ENCODE measurements at places on chromosomes 6 and 20.
A peak's percentile ranks its signal among the peaks of the same experiment; 100 is the strongest.

GRCh38 chr6:3453413-3454272 is 3.2 kb downstream of the SLC22A23 start:
- DNase-seq, result no peak

- DNase-seq, result peak; percentile 30
Measured at GRCh38 chr20:51326201-51326819, 216.2 kb downstream of the NFATC2 start.

GRCh38 chr20:60669211-60669610 is 582.9 kb upstream of the CDH4 start:
- no peak for DNase-seq

GRCh38 chr6:156885562-156885961 is 108.4 kb downstream of the ARID1B start:
- no peak for DNase-seq

- no peak for DNase-seq
Measured at GRCh38 chr6:44264154-44265006, 971 bp downstream of the NFKBIE start.

GRCh38 chr20:3745686-3746173 is 13.2 kb downstream of the HSPA12B start:
- no peak for DNase-seq

DNA sequence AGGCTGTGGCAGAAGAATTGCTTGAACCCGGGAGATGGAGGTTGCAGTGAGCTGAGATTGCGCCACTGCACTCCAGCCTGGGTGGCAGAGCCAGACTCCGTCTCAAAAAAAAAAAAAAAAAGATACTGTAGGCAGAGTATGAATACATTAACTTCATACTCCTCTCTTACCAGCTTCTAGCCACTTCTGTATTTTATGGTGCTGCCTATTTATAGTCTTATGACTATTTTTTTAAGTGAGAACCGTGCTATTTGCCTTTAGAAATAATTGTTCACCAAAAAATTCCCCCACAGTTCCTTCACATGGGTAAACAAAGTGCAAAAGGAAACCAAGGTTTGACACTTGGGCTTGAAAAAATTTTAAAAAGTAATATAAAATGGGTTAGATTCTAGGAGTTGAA is 1.5 kb upstream of the SNRNP48 start:
- DNase-seq, result no peak

GRCh38 chr20:37989601-37990295 is 43.5 kb downstream of the TTI1 start:
- DNase-seq, result no peak

- no peak for DNase-seq
Measured at GRCh38 chr20:13396022-13396421, 174.9 kb downstream of the ISM1 start.

- DNase-seq, result no peak
Measured at GRCh38 chr6:150698391-150698790, 98.7 kb downstream of the PLEKHG1 start.

- DNase-seq, result no peak
Measured at GRCh38 chr20:53872561-53873229, 197.7 kb downstream of the BCAS1 start.

- DNase-seq, result no peak
Measured at GRCh38 chr20:63751471-63752271, 12.1 kb downstream of the SLC2A4RG start.

GRCh38 chr6:148608199-148608951 is 138.5 kb upstream of the UST start:
- no peak for DNase-seq

DNA sequence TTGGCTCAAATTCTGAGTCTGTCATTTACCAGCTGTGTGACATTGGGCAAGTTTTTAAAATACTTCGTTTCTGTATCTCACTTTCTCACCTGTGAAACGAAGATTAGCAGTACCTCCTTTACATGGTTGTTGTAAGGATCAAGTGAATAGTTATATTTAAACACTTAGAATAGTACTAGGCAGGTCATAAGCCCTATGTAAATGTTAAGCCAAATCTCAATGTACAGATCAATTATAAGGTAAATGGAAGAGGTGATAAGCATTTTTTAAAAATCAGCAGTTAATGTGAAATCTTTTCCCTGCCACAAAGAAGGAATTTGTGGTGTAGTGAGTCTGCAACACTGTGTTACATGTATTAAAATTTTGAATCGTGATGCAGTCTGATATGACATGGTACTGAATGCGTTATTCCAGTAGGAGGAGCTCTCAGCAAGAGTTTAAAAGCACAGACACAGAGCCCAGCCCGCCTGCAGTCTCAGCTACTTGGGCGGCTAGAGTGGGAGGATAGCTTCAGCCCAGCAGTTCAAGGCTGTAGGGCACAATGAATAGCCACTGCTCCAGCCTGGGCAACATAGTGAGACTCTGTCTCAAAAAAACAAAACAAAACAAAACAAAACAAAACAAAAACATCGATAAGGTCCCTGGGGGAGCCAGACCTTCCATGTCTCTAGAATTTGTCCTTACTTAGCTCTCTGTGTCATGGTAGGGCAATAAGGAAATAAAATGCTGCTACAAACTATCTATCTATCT is 46.0 kb downstream of the GTF2H5 start:
- DNase-seq, result peak; percentile 62
